CD14-positive monocyte (primary cell): ENCODE measurements at places on chromosomes 13 and 19.

DNA sequence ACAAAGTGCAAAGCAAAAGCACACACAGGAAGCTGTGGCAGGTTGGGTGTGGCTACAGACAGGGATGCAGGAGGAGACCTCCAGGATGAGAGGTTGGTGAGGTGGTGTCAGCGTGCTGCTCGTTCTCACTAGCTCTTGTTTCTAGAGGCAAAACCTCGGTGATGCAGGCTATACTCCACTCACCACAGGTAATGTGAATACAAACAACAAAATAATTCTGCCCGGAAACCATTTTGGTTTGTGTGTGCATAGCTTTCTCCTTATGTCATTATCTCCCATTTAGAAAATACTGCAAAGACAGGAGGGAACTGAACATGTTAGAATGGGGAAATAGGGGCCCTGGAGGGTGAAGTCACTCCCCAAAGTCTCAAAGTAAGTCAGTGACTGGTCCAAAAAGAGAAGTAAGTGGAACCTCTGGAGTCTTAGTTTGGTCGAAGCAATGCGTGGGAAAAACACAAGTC, 9.4 kb downstream of the LCP1 start:
- DNase-seq = peak; percentile 85

DNA sequence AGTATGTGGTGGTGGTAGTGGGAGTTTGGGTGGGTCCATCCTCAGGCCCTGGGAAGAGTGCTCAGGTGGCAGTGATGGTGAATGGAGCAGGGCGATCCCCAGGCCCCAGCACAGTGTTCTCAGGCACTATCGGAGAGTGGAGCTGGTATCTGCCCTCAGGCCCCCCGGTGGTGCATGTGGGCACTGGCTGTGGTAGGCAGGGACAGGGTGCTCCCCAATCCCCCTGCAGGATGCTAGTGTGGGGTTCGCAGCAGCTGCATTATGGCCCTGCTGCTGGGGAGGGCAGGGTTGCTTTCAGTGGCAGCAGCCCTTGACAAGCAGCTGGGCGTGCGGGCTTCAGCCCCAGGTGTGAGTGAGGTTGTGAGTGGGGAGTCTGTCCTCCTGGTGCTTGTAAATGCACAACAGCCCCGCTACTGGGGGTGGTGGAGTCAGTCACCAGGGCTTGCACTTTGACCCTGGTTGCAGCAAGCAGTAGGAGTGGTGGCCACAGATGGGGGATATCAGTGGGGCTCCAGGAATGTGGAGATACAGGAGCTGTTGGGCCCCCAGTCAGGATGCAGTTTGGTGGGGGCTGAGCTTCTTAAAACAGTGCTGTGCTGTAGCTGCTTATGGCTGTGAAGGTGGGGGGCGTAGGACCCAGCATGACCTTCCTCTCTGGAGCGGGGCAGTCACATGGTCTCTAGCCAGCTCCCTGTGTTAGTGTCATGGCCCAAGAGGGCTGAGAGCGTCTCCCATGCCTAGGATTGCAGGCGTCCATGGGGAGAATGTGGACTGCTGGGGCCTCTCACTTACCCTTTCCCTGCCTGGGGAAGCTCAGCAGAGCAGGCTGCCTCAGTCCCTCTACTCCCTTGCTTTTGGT, 38.7 kb upstream of the ARHGEF7 start:
- no peak for DNase-seq

DNA sequence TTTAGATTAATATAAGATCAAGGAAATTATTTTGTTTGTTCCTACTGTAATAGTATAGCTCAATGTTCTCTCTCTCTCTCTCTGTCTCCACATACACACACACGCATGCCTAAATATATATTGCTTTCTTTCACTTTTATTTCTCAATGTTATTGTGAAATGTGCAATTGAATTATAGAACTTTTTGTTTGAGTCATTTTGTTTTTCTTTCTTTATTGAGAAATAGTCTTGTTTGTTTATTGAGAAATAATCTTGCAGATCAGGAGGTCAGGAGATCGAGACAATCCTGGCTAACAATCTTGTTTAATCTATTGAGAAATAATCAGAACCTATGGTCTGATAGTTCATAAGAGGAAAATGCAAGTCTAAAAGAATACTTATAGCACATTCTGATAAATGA, 1581.3 kb downstream of the EFNB2 start:
- DNase-seq = peak; percentile 17

DNA sequence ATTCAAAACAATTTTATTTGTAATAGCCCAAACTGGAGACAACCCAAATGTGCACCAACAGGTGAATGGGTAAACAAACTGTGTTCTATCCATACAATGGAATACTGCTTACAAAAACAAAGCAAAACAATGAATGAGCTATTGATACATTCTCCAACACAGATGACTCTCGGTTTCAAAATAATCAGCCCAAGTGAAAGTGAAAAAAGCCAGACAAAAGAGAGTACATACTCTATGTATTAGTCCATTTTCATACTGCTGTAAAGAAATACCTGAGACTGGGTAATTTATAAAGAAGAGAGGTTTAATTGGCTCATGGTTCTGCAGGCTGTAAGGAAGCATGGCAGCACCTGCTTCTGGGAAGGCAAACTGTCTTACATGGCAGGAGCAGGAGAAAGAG, 65.2 kb upstream of the LRCH1 start:
- DNase-seq = no peak

DNA sequence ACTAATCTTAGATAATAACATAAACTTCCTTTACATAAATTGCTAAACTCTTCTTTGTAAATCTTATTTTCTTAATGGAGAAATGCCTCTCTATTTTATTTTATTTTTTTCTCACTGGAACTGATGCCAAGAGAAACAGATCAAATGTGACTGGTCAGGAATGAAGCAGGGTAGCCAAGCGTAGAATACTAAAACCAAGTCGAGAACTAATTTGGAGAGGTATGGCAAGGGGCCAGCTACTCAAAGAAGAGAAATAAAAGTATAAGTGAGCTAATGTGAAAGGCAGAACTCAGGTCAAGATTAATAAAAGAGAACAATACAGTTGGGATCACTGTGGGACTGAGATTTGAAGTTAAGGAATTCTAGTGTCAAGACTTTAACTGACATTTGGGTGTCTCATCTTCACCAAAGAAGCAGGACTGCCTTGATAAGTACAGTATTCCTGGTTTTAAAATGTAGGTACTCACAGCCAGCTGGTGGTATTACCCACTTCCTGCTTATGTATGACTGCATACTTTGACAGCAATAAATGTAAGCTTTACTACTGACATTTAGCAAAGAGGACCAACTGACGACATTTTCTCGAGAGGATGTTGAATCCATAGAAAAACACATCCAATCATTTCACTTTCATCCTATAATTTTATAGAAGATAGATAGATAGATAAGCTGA, 1192.2 kb downstream of the EFNB2 start:
- no peak for DNase-seq

GRCh38 chr19:4976401-4977298, 7.7 kb downstream of the KDM4B start:
- DNase-seq = peak; percentile 95

- DNase-seq = no peak
These were observed 86.4 kb downstream of the CCNA1 start for GRCh38 chr13:36518707-36519106.

DNA sequence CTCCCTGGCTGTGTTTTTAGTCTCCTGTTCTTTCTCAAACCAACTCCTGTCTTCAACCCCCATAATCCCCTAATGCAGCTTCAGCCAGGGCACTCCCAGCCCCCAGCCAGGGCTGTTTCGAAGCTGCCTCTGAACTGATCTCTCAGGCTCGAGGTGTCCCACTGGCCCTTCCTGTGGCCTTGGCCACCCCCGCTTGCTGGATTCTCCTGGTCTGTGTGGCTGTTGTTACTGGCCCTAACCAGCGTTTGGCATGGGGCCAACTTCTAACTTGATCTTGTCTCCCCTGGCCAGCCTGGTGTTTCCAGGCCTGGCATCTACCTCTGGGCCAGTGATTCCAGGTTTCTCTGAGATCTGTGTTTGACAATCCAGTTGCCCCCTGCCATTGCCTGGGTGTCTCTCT, 11.0 kb downstream of the XAB2 start:
- DNase-seq = no peak

DNA sequence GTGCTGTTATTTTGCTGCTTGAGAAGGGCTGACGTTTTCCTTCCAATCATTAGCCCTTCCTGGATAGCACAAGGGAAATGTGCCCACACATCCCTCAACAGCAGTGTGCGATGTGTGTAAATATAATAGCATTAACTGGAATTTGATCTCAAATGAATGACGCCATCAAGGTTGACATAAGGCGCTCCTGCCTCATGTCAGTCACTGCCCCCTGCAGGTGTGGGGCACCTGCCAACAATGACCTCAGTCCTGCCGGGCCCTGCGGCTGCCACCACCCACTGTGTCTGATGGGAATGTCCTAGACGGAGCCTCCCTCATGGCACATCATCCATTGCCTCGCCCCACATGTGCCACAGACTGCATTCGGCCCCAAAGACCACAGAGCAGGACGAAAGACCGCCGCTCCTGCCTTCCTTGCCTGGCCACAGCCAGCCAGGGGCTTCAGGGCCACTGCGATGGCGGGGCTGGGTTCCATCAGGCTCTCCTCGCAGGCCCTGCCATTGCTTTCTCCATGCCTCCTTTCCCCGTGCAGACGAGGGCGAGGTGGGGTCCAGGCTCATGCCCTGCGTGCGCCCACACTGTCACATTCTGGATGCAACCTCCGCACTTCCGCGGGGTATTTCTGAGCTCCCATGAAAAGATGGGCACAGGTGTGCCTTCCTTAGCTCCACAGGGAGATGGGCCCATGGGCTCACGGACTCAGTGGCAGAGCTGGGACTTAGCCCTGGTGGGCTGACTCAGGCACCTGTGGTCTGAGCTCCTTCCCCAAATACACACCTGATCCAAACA, 146.7 kb downstream of the SOX1 start:
- DNase-seq = no peak

- no peak for DNase-seq
These were observed 114.5 kb downstream of the KCNRG start for GRCh38 chr13:50129706-50130122.

GRCh38 chr13:94419304-94419924, 60.1 kb downstream of the DCT start:
- DNase-seq = peak; percentile 35

DNA sequence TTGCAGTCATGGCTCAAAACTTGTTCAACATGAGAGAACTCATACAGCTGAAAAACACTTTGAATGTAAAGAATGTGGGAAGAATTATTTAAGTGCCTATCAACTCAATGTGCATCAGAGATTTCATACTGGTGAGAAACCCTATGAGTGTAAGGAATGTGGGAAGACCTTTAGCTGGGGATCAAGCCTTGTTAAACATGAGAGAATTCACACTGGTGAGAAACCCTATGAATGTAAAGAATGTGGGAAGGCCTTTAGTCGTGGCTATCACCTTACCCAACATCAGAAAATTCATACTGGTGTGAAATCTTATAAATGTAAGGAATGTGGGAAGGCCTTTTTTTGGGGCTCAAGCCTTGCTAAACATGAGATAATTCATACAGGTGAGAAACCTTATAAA, 20.1 kb downstream of the ZNF283 start:
- no peak for DNase-seq

DNA sequence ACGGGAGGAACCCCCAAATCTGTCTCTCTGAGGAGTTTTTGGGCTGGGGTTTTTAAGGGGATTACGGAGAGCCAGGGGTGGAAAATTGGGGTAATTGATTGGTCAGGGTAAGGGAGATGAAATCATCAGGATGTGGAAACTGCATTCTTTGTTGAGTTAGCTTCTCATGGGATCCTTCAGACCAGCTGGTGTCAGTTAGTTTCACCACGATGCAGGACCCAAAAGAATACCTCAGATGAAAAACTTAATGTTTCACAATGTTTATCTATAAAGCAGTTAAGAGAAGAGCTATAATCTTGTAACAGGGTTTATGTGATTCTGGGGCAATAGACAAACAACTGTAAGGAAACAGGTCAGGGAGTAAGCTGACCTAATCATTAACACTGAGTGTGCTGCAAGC, 230.8 kb downstream of the POU4F1 start:
- DNase-seq = no peak

DNA sequence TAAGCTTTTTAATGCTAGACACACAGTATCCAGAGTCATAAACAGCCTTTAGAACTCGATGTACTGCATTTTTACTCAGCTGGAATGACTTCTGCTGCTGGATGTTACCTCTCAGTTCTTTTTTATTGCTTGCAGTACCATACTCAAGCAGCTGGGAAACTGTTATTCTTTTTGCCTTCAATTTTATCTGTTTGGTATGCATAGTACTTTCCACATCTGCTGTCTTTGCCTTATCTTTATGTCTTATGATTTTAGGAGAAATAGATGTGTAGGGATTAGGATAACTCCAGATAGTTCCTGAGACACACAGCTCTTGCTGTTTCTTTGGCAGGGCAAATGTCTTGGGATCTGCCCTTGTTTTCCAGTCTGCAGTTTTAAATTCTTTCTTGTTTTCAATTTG, 31.5 kb downstream of the TEX30 start:
- no peak for DNase-seq

GRCh38 chr13:43348397-43348796, 325.0 kb downstream of the DNAJC15 start:
- DNase-seq = no peak

GRCh38 chr19:54937926-54938325, 9.4 kb downstream of the NLRP7 start:
- peak; percentile 67 for DNase-seq

DNA sequence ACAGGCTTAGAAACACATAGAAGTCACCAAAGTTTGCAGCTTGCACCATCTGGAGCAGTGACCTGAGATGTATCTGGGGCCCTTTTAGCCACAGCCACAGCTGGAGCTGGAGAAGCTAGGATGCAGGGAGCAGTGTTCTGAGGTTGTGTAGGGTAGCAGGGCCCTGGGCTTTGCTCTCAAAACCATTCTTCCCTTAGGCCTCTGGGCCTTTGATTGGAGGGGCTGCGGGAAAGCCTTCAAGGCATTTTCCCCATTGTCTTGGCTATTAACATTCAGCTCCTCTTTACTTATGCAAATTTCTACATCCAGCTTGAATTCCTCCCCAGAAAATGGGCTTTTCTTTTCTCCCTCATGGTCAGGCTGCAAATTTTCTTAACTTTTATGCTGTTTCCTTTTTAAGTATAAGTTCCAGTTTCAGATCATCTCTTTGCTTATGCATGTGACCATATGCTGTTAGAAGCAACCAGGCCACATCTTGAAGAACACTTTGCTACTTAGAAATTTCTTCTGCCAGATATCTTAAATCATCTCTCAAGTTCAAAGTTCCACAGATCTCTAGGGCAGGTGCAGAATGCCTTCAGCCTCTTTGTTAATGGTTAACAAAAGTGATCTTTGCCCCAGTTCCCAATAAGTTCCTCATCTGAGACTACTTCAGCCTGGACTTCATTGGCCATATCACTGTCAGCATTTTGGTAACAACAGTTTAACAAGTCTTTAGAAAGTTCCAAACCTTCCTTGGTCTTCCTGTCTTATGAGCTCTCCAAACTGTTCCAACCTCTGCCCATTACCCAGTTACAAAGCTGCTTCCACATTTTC, 48.5 kb downstream of the NBEA start:
- DNase-seq = no peak

DNA sequence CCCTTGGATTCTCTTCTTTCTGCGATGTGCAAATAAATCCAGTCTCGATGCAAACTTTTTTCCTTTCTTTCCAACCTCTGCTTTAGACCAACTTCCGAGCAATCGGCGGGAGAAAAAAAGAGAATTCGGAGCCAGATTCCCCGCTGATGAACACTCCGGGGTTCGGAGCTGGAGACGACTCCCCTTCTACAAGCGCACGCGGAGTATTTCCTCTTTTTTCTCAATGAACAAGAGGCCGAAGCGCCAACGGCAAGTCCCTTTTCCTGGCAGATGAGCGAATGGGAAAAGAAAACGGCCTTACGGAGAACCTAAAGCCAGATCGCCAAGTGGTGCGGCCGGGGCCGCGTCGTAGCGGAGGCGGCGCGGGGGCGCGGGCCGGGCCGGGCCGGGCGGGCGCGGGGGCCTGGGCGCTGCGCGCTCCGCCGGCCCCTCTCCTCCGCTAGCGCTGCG, 250 bp downstream of the SPRY2 start:
- DNase-seq = peak; percentile 69
